NCI-H187 (cell line): ENCODE measurements at places on chromosomes 6 and 20.

DNA sequence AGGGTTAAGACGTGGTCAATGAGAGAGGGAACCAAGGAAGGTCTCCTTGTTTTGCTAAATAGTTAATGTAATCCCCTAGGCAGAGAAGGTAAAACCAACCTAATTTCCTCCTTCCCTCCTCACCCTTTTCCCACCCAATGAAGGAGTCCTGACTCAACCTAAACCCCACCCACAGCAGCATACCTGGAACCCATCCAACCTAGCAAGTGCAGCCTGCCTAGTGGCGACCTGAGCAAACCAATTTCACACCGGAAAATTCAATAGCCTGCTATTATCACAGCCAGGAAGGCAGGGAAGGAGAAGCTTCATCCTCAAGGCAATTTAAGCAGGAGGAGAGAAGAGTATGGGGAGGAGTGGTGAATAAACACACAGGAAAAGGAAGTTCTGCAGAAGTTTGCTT, 46.9 kb downstream of the OSTM1 start:
- no peak for DNase-seq

GRCh38 chr6:169324656-169325459, 71.2 kb upstream of the THBS2 start:
- no peak for DNase-seq

- DNase-seq, result peak; percentile 32
These were observed 53.0 kb upstream of the CHD6 start for GRCh38 chr20:41671143-41671542.

DNA sequence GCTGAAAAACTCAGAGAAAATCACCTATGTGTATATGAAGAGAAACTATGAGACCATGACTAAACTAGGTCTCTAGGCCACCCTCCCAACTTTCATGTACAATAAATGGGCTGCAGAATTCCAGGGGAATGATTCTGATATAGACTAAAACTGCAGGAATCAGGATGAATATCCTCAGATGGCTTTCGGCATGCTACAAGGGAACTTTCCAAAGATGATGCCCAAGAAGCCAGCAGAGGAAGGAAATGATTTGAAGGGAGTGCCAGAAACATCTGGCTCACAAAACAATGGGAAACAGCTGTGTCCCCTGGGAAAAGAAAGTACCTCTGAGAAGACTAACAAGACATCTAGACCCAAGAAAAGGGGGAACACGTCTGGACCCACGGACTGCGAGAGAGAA, 41.1 kb downstream of the PLN start:
- DNase-seq, result no peak

DNA sequence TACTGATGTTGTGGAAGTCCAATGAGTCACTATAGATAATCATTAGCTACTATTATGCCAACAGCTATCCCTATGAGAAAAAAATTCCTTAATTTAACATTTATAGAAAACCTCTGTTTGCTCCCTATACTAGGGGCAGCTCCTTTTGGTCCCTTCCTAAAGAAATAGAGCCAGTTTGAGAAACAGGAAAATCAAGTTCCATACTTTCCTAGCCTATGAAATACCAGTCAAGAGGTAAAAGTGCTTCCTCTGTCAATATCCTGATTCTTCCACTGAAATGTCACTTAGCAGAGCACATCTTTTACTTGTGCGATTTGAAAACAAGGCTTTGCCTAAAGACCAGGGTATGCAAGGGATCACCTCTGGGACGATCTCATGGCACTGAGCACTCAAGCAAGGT, 14.5 kb upstream of the TRIM39 start:
- no peak for DNase-seq

DNA sequence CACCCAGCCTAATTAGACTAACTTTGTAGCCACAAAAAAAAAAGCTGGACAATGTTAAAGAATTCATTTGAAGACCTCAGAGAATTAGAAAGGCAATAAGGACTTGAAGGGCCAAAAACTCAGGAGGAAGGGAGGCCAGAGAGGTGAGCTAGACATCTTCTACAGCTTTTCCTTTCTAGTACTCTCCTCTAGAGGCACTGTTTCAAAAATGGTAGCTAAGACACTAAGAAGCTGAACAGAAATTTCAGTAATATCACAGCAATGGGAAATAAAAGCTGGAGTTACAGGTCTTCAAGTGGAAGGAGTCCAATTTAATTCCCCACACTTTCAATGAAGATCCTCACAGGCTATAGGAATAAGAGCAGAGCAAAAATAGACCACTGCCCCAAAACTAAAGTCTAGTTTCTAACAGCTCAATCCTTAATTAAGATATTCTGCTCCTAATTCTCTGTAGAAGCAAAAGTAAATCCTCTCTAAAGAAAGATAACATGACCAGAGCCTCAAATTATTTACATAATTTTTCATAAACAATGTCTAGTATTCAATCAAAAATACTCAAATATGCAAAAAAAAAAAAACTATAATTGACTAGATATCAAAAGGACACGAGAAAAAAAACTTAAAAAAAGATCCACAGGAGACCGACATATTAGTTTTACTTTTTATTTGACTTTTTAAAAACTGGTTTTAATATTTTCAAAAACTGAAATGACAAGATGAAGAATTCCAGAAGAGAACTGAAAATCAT, 63.7 kb downstream of the RNGTT start:
- no peak for DNase-seq

DNA sequence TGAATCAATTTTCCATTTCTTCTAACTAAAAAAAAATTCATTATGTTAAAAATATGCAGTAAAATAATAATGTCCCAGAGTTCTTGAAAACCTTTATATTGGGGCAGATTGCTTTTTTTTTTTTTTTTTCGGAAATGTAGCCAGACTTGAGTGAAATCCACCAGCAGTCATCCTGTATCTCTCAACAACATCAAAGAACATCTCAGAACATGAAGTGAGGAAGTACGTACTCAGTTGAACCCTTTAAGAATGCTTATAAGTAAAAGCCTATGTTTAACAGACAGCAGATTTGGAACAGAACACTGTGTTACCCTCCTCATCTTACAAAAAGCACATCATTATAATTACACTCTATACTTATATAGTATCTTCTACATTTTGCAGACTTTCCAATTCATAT, 51.0 kb upstream of the SUPT3H start:
- no peak for DNase-seq

- DNase-seq, result no peak
These were observed 38.2 kb downstream of the JAG1 start for GRCh38 chr20:10635476-10636208.

DNA sequence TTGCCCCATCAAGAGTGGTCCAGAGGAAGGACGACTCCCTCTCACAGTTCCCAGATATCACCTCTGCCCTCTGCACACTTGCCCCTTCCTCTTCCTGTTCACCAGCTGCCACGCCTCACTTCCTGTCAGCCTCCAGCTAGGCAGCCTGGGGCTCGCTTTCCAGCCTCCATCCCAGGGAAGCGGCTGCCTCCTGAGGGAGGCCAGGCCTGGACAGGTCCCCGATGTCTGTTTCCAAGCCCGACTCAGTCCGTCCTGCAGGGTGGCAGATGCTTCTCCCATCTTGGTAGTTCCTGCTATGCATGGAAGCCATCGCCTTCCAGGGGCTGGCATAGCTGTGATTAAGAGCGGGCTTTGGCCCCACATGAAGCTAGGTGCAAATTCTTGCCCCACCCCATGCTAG, 233.5 kb upstream of the PMEPA1 start:
- no peak for DNase-seq

GRCh38 chr20:63625771-63626423, 1.0 kb downstream of the GMEB2 start:
- no peak for DNase-seq

GRCh38 chr6:170278743-170279094, 12.2 kb downstream of the DLL1 start:
- no peak for DNase-seq
